Activated CD4-positive, CD25-positive, alpha-beta regulatory T cell (primary cell): ENCODE measurements at places on chromosomes 5 and 9.

DNA sequence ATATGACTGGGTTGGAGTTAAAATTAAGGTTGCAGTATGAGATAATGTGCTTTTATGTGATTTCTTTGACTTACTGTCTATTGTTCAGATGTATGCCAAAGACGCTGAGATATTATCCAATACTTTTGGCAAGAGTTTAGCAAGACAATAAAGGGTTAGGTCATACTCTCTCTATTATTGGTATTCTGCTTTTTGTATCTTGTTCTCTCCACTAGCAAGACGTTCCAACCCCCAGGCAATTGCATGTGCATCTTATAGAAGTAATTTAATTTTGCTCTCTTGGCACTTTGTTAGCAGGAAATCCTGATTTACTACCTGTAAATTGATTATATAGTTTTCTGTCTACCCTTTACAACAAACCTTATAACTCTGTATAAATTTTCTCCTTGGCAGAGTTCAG is 1093.6 kb downstream of the CDH9 start:
- DNase-seq: no peak

- no peak for DNase-seq
Measured at GRCh38 chr5:176540476-176540899, 3.3 kb upstream of the RNF44 start.

- DNase-seq: no peak
Measured at GRCh38 chr9:123049589-123050222, 16.2 kb downstream of the GPR21 start.

DNA sequence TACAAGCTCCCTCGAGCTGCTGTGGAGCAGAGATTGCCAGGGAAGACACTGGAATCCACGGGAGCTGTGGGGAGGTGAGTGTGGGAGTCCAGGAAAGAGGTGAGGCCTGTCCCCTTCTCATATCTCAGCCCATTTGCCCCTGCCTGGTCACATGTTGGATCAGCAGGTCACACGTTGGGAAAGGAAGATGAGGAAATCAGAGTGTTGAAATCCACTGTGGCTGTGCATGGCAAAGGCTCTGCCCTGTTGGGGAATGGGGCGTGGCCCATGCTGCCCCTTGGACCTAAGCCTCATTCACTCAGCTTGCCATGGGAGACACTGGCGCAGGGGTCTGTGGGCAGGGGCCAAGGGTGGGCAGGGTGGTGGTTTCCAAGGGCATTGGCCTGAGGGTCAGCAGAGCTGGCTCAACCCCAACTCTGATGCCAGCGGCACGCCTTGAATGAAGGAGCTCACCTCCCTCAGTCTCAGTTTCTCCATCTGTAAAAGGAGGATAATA is 85.4 kb upstream of the CPEB4 start:
- DNase-seq: no peak

DNA sequence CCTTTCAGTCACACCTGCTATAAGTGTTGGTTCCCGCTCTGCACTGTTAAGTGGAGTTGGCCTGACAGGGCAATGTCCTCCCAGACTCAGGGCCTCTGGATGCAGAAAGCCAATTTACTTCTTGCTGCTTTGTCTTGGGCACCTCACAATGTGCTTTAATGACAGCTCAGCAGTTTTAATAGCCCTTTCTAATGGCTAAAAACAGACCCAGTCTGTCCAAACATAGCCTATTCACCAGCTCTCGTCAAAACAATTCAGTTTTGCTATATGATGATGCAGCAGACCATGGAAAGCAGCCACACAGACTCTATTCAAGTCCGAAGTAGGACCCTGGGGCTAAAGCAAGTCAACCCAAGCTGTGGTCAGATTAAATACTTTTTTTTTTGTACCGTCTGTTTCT is 529.1 kb upstream of the SEMA6A start:
- DNase-seq: no peak

GRCh38 chr9:87481890-87482855 is 15.5 kb upstream of the DAPK1 start:
- DNase-seq: no peak
